ENCODE measurements at places on chromosomes 2 and 18.
A peak's percentile ranks its signal among the peaks of the same experiment; 100 is the strongest.

GRCh38 chr2:102803897-102804217, 42.0 kb downstream of the TMEM182 start:
- no peak for DNase-seq

GRCh38 chr2:212157012-212157411, 381.6 kb downstream of the ERBB4 start:
- no peak for DNase-seq

DNA sequence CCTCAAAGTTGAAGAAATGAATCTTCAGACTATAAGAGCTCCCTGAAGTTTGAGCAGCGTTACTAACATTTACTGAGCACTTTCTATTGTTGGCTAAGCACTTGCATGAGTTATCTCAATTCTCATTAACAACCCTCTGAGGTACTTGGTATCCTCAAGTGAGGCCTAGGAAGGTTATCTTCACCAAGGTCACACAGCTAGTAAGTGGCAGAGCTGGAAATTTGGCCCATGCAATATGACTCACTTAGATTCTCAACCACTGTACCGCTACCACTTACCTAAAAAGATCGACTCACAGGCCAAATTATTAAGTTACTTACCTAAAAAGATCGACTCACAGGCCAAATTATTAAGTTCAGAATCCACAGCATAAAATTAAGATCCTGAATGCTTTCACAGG, 8.7 kb upstream of the METAP1D start:
- no peak for DNase-seq

GRCh38 chr2:237326266-237327171, 87.4 kb downstream of the COL6A3 start:
- DNase-seq, result no peak

DNA sequence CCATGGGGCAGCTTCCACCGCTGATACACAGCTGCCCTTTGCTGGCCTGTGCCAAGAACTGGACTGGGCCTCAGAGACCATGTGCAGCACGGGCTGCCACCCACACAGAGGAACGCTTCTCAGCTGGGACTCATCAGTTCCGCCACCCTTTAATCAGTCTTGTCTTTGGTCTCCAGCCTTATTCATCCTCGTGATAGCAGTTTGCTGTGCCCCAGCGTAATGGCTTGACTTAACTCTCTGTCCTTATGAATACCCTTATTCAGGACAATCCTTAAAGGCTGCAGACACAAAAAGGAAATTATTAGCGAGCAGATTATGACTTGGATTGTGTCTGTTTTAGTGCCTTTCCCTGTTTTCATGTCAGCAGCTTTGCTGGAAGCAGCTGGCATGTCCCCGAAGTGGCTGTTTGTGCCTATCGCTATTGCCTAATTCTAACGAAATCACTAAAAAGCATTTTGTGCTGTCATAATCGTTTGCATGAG, 108.9 kb upstream of the DAPL1 start:
- no peak for DNase-seq

GRCh38 chr2:241011296-241011600, 12.8 kb downstream of the SNED1 start:
- DNase-seq, result no peak

- DNase-seq, result no peak
Observed at GRCh38 chr2:10668402-10669012, 21.3 kb downstream of the NOL10 start.

DNA sequence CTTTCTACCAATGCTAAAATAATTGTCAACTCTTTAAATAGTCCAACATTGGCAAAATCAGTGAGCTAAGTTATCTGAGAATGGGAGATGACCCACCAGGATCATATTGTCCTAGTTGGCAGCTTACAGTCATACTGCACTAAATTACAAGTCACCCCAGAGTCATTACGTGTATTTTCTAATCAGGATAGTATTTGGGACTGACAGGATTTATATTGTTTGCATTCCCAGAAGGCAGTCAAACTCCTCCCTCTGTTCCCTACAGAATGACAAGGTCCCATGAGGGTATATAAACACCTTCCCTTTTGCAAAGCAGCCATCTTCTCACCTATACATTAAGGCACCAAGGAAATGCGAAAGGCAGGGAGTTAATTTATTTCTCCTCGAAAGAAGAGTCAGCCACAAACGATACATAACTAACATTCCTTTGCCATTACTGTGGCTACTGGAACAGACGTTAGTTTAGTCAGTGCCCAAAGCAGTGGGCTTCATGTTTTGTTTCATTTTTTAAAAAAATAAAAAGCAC, 125.3 kb downstream of the ANTXR1 start:
- no peak for DNase-seq

DNA sequence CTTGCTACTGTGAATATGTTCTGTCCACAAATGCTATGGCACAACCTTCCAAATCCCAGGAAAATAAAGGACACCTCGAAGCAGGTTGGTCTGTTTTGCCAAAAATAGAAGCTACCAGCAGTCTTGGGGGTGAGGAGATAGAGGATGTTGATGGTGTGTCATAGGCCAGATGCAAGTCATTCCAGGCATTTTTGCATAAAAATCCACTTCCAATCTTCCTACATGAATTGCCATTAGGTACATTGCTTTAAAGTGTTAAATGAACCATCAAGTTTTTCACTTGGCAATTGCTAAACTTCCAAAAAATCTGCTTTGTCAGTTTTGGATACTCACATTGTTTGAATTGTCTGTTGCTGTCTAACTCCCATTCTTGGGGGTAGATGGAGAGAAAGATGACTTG, 295.4 kb downstream of the MYCN start:
- no peak for DNase-seq

- DNase-seq, result peak; percentile 17
Observed at GRCh38 chr18:76380791-76381405, 114.1 kb downstream of the ZNF516 start.

DNA sequence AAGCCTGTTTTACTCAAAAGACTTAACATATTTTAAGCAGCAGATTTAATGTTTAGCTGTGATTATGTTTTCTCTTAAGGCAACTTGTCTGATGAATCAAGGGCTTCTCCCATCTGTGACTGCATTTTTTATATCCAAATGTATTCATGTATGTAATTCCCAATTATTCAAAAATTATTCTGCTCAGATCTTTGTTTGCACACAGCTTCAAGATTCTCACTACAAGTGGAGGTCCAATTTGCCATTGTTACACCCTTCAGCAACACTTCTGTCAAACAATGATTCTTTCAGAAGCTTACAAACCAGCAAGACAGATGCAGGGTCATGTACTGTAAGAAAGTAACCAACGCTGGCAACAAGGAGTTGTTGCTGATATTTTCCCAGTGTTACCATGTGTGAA, 5.9 kb upstream of the LRPPRC start:
- DNase-seq, result no peak

- no peak for DNase-seq
Observed at GRCh38 chr2:39684464-39684863, 18.7 kb downstream of the TMEM178A start.

- DNase-seq, result no peak
Observed at GRCh38 chr2:240139011-240139441, 1.4 kb downstream of the OTOS start.

DNA sequence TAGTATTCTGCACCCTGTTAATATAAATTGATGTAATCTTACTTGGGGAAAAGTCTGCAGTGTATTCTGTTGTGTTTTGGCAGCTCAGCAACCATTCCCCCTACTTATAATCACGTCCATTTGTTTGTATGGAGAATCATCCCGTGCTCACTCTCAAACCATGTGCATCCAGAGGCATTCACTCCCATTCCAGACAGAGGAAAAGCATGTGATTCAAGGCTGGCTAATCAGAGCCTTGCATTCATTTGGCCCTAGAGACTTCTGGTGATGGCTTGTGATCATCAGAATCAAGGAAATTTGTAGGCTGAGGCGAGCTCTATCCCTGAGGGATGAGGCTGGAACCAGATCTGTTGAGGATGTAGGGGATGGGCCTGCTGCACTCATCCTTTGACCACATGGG, 5.1 kb upstream of the WIPF1 start:
- no peak for DNase-seq

GRCh38 chr2:73307720-73308119, 14.4 kb upstream of the EGR4 start:
- DNase-seq, result no peak

GRCh38 chr18:44290366-44290977, 390.2 kb upstream of the SETBP1 start:
- DNase-seq, result no peak

DNA sequence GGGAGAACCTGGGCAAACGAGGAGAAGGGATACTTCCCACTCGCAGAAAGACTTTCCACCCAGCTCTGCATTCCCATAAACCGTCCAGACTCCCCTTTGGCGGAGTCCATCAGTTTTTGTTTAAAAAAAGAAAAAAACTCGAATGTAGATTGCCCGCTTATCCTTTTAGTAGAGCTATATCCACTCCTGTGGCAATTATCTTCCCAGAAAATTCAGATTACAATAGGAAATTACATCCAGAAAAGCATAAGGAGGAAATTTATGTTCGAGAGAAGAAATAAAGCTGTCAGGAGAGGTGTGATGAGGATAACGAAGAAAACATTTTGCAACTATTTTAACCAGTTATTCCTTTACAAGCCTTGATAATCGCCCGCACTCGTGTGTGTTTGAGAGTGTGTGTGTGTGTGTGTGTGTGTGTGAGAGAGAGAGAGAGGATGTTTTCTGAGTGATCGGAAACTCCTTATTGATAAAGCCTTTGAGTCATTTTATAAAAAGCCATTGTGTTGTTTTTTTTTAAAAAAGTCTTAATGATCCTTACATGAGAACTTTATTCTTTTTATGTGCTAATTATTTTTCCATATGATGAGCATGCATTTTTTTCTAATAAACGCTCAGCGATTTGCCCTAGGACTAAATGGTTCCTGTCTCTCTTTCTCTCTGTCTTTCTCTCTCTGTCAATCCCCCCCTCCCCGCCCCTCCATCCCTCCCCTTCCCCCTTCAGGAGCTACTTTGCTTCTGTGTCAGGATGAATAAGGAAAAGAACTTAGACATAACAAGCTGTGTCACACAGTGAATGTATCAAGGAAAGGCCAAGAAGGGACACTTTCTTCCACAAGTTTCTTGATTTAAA, 1.1 kb upstream of the PPP3R1 start:
- DNase-seq, result no peak

GRCh38 chr18:63730773-63731172, 28.0 kb downstream of the SERPINB11 start:
- no peak for DNase-seq

DNA sequence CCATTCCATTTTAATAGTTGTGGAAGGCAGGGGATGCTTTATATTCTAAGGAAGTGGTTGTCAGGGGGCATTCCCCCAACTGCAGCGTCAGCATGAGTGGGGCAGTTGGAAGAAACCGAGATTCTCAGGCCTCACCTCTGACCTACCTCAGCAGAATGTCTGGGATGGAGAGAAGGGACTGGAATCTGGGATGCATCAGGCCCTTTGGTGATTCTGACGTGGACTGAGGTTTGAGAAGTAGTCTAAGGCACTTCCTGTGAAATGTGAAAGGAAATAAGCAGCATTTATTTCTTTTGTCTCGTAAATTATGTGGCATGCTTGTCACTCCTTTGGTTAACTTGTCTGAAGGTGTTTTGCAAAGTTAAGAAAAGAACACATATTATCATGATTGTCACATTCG, 540.7 kb upstream of the NETO1 start:
- no peak for DNase-seq

DNA sequence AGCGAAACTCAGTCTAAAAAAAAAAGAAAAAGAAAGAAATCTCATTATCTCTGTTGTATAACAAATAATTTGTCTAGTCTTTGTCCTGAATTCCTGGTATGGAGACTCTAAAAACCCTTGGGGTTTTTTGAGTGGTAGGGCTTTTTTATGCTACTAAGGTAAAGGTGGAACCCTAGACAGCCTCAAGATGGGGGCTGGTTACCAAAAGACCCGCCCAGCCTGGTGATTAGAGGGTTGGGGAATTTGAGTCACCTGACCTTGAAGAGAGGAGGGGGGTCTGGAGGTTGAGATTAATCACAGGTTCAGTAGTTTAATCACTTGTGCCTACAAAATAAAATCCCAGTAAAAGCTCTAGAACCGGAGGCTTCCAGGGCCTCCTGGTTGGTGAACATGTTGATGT, 17.6 kb downstream of the SOWAHC start:
- no peak for DNase-seq

- DNase-seq, result no peak
Observed at GRCh38 chr2:177998006-177998405, 74.6 kb downstream of the PDE11A start.

- no peak for DNase-seq
Observed at GRCh38 chr18:54558609-54559585, 32.1 kb upstream of the DYNAP start.

GRCh38 chr2:30201990-30202389, 29.3 kb upstream of the LBH start:
- no peak for DNase-seq

DNA sequence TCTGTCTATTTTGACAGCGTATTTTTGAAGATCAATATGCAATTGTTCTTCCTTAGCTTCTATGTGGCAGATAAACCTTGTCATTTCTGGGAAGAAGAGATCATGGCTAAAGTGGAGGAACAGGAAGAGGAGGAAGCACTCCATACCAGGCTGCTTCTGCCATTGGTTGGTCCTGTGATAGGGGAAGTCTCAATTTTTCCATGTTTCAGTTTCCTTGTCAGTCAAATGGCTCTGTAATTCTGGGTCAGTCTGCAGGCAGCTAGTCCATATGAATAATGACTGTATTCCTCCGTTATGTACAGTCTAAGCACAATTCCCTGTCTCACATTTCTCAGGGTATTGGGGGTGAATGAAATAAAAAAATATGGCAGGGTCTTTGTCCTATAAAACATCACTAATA, 277.6 kb upstream of the CXCR4 start:
- DNase-seq, result no peak

DNA sequence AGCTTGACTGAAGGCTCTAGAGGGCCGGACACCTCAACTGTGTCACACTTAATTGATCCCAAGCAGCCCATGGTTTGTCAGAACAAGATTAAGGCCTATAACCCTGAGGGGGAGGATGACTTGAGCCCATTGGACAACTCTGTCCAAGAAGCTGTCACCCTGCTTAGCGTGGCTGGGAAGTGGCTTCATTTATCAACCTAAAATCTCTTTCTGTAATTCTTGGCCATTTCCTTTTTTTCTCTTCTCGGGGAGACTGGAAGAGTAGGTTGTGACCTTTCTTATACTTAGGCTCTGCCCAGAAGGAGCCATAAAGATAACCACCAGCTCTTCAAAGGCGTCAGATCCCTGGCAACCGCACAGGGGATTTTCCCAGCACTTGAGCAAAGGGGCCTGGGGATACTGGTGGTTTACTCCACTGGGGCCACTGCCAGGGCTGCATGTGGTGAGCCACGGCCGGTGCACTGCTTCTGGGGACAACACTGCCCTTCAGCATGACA, 265.5 kb downstream of the CYRIA start:
- no peak for DNase-seq

All from activated T-cell treated with anti-CD3 and anti-CD28 coated beads for 48 hours (primary cell).